ENCODE measurements at places on chromosomes 7 and 10. TPM values are rescaled to one million over a fixed set of nuclear protein-coding genes. Genes with fewer than 3 reads are reported as not detected.

Gene LEP
- not detected for total RNA-seq

Gene NOLC1
- 32.6 TPM for total RNA-seq

Gene ADAP1
- total RNA-seq: 30.4 TPM

Gene TUBB8
- not detected for total RNA-seq

Gene DKK1
- total RNA-seq: 2.5 TPM

Gene FFAR4
- total RNA-seq: not detected

Gene IFIT1
- 3.4 TPM for total RNA-seq

Gene PRRT4
- 2.5 TPM for total RNA-seq

Gene SSC4D
- total RNA-seq: 0.63 TPM

Gene NKX2-3
- not detected for total RNA-seq

Gene KAZALD1
- total RNA-seq: 0.94 TPM

Gene WNT16
- 0.31 TPM for total RNA-seq

Gene XRCC2
- 6.9 TPM for total RNA-seq

Gene PTPRN2
- 123 TPM for total RNA-seq

Gene UTF1
- total RNA-seq: not detected

Gene ATP6V0A4
- total RNA-seq: 0.94 TPM

Gene CRTAC1
- 5.0 TPM for total RNA-seq

Gene SPDYE16
- total RNA-seq: not detected

Gene NUDT5
- total RNA-seq: 48.8 TPM

Gene ZFYVE27
- total RNA-seq: 68.5 TPM

Gene CDHR1
- 5.3 TPM for total RNA-seq

Gene TES
- 11.3 TPM for total RNA-seq

Gene FXYD4
- total RNA-seq: not detected
